ENCODE measurements at places on chromosomes 3 and 15.

GRCh38 chr3:37458162-37459120 is 284.1 kb upstream of the LRRFIP2 start:
- no peak for DNase-seq

DNA sequence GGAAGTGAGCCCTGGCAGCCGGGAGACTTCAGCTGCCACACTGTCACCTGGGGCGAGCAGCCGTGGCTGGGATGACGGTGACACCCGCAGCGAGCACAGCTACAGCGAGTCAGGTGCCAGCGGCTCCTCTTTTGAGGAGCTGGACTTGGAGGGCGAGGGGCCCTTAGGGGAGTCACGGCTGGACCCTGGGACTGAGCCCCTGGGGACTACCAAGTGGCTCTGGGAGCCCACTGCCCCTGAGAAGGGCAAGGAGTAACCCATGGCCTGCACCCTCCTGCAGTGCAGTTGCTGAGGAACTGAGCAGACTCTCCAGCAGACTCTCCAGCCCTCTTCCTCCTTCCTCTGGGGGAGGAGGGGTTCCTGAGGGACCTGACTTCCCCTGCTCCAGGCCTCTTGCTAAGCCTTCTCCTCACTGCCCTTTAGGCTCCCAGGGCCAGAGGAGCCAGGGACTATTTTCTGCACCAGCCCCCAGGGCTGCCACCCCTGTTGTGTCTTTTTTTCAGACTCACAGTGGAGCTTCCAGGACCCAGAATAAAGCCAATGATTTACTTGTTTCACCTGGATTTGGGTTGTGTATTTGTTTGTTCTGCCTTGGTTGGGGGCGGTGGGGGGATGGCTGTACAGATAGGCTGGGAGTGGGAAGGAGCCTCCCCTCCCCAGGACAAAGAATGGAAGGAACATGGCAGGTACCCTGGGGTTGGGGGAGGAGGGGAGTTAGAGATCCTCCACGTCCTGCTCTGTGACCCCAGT is 2.9 kb upstream of the GRM2 start:
- no peak for DNase-seq

DNA sequence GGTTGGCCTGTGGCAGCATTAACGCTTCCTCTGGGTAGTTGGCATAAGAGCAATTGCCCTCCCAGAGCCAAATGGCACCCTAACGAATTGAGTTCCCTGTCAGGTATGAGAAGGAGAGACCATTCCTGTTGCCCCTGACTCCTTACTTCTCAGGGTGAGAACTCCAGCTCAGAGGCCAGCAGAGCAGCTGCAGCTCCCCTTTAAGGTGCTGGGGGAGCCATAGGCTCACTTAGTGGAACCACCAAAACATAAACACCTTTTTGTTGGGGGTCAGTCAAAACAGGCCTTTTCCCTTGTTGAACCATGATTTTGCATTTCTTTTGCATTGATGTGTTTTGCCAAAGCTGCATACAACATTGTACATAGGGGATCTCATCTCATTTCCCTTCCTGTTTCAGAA is 28.1 kb upstream of the LHFPL4 start:
- DNase-seq, result no peak

DNA sequence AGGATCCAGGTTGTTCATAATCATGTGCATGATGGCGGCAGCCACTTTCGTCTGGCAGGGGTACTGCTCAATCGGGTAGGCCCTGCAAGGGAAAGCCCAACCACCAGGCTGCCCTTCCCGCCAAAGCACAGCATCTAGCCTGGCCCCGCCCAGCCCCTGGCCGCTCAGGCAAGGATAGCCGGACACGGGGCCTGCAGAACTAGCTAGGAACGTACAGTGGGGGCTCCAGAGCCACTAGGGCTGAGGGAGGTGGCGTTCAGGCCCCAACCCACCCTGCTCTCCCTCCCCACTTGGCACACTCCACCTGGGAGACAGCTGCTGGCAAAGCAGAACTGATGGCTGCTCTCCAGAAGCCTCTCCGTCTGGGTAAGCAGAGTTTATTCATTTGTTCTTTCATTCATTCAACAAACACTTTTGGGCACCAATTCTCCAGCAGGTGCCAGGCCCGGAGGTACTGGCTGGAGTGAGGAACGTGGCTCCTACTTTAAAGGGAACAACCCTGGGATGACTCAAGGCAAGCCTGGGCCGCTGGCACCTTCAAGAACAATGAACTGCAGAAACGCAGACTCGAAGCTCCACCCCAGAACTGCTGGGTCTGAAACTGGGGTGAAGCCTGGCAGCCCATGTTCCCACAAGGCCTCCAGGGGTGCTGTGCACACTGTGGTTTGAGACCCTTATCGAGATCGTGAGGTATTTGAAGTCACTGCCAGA is 7.8 kb downstream of the UROC1 start:
- DNase-seq, result no peak

DNA sequence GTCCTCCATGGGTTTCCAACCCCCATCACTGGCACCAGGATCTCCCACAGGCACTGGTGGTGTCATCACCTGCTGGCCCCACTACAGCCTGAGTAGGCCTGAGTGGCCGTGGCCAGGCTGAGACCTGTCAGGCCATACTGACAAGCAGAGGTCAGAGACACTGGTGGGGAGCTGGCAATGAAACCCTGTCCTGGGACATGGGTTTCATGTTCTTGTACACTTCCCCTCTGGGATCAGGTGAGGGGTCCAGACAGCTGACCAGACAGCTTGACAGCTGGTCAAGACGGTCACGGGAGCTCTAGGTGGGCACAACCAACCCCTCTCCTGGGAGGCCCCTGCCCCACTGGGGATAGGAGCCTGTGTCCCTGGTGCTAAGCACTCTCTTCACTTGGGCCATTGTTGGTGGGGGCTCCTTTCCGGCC is 13.1 kb downstream of the ZBTB47 start:
- no peak for DNase-seq

- no peak for DNase-seq
These were observed 57.6 kb downstream of the SIDT1 start for GRCh38 chr3:113589971-113590370.

DNA sequence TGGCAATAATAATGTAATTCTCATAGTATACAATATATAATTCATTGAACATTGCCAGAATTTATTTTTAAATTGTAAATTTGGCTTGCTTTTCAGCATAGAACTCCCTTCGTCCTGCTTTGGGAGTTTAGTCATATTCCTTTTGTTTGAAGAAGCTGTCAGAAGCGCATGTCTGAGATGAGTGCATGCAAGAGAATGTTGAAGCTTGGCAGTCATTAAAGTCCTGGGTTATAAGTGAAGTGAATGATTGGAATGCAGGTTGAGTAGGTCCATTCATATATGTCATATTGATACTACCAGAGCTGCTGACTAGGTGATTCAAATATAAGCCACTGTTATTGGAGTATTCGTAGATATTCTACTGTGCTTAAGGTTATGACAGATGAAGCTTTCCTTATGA is 243.6 kb upstream of the MDFIC2 start:
- DNase-seq, result no peak

- DNase-seq, result no peak
These were observed 151.1 kb downstream of the ADAMTS17 start for GRCh38 chr15:100190675-100191074.

GRCh38 chr3:59879031-59879581 is 829.3 kb upstream of the CFAP20DC start:
- DNase-seq, result no peak

DNA sequence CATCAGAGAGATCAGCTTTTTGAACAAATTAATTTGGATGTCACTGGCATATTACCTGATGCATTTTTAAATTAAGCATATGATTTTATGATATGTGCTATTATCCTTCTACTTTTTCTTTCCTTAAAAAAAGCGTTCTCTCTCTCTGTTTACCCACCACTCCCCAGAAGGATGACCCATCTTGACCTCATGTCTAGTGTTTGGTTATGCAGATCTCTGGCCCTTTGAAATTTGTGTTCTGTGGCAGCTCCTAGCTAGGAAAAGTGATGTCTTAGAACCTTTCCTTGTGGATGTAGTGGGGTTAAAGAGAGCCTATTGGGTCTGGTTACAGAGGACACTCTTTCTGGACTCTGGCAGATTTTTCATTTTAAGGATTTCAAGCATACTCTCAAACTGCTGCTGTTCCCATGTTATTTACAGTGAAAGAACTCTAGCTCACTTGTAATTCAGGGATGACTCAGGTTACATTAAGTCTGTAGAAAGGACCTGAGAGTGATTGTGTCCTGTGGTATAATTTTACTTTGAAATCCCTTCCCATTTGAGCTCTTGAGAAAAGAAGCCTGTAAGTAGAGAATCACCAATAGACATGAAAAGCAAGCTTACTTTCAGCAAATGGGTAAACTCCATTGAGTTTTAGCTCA is 23.8 kb downstream of the ARHGEF26 start:
- DNase-seq, result no peak

DNA sequence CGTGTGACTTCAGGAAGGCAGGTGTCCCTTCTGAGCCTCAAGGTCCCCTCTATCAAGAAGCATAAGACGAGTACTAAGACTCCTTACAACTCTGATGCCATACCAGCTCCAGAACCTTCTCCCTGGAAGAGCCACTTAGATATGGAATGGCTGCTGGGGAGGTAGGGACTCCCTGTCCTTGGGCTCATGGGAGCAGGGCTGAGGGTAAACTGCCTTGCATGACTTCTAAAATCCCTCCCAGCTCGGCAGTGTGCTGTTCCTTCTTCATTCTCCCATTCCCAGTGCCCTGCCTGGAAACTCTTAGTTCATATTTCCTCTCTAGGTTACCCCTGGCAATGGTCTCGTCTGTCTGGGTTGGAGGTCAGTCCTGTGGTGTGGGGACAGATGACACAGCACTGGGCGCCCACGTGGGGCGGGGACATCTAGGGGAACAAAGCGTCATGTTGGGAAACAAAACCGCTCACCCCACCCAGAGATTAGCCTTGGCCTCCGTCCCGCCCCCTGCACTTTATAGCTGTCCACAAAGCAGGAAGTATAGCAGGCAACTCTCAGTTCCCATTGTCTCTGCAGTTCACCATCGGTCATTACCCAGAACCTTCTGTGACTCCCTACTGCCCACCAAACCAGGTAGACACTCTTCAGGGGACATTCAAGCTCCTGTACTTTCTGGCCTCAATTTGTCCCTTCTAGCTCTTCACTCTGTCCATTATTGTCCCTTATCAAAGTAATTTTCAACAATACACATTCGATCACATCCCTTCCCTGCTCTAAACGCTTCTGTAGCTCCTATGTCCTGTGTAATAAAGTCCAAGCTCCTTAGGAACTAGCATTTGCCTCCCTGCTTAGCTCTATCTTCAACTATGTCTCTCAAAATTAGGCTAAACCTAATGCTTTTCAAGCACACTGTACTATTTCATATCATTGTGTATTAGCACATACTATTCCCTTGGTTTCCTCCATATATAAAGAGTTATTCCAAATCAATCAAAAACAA is 73.8 kb downstream of the IQSEC1 start:
- no peak for DNase-seq

- no peak for DNase-seq
These were observed 111.6 kb downstream of the TPRA1 start for GRCh38 chr3:127478922-127479321.

DNA sequence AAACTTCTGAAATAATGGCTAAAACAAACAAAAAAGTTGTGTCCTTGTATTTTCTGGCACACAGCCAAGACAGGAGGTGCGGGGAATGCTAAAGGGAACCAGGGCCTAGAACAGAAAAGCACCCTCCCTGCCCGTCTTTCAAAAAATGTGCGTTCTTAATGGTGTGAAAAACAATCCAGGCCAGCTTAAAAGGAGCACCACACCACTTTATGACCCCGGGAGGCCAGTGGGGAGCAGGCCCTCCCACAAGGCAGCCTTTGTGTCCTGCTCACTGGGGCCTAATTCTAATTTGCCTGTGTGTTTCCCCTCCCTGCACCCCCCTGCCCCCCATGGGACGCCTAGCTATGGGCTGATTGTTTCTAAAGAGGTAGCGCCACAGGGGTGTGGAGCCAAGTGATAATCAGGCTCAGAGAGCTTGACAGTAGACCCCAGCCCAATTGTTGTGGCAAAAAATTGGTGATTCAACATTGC is 181.4 kb downstream of the GREM1 start:
- DNase-seq, result no peak

- DNase-seq, result no peak
These were observed 27.1 kb upstream of the MAP3K13 start for GRCh38 chr3:185335799-185336198.

DNA sequence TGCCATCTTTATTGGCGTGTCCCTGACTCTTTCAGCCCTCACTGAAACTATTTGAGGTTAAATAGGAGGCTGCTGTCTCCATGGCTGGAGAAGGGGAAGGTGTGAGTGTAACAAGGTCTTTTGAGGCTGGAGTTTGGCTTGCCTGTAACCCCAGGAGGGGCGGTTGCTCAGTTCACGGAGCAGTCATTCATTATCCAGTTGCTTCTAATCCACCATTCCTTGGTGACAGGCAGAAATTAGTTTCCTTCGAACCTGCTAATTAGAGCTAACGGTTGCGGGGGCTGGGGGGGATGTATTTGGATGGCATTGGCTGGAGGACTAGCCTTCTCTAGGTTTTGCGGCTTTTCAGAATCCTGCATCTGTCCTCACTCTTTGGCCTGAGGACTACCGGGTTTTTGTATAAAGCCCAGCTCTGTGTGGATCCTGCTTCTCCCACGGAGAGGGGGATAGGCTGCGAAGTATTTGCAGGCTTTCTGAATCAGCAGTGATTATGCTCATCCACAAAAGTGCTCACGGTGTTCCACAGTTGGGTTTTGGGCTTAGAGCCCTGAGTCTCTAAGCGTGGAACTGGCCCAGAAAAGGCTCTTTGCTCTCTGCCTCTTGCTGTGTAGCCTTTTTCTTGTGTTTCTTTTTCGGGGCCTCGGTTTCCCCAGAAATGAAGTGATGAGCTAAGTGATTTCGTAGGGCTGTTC is 18.6 kb downstream of the FGD5 start:
- no peak for DNase-seq

DNA sequence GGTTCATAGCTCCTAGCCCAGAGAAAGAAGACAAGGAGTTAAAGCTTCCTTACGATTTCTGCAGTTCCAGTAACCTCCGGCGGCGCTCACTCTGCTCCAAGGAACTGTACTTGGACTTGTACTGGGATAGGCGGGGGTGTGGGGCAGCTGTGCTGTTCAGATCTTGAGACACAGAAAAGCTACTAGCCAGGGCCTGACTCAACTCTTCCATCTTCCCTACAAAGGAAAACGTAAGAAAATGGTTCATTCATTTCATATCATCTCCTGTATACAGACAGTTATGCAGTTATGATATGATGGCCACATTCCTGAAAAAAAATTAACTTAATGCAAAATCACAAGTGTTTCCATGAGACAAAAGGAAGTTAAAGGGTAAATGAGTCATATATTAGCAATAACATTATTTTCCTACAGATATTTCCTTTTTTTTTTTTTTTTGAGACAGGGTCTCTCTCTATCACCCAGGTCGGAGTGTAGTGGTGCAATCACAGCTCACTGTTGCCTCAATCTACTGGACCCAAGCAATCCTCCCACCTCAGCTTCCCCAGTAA is 4.6 kb downstream of the SNUPN start:
- no peak for DNase-seq

- DNase-seq, result no peak
These were observed 9.0 kb downstream of the SSUH2 start for GRCh38 chr3:8635631-8636030.

DNA sequence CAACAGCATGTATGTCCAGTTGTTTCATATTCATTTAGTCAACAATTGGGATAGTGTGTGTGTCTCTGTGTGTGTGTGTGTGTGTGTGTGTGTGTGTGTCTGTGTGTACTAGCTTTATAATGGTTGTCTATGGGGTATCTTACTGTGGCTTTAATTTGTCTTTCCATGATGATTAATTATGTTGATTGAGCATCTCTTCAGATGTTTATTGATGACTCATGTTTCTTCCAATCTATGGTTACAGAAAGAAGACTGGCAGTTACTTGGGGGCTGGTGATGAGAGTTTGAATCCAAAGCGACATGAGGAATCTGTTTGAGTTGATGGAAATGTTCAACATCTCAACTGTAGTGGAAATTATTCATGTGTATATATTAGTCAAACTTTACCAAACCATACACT is 440.1 kb downstream of the ZNF385D start:
- DNase-seq, result no peak

Measured in activated T-cell treated with anti-CD3 and anti-CD28 coated beads for 4 hours (primary cell).